ENCODE measurements at places on chromosomes 2 and 18. TPM values are rescaled to one million over a fixed set of nuclear protein-coding genes. Genes with fewer than 3 reads are reported as not detected.

GRCh38 chr2:149572102-149572953 lies 15.2 kb downstream of the MMADHC start:
- H3K4me1 ChIP-seq, result no peaks in the 10 kb centered on the region
- H3K36me3 ChIP-seq, result peaks cover 100% of the 10 kb centered on the region
- no peaks in the 10 kb centered on the region for H3K27me3 ChIP-seq
- DNase-seq, result no peak
- H3K4me3 ChIP-seq, result no peak overlapping the region

GRCh38 chr2:147845411-147845971 lies 662 bp downstream of the ACVR2A start:
- peaks cover 43% of the 10 kb centered on the region for H3K4me1 ChIP-seq
- peak overlapping the region; percentile 91 for H3K27ac ChIP-seq
- H3K27me3 ChIP-seq, result peaks cover 11% of the 10 kb centered on the region
- no peak for DNase-seq
- H3K4me3 ChIP-seq, result peak overlapping the region; percentile 56
- no peaks in the 10 kb centered on the region for H3K36me3 ChIP-seq

DNA sequence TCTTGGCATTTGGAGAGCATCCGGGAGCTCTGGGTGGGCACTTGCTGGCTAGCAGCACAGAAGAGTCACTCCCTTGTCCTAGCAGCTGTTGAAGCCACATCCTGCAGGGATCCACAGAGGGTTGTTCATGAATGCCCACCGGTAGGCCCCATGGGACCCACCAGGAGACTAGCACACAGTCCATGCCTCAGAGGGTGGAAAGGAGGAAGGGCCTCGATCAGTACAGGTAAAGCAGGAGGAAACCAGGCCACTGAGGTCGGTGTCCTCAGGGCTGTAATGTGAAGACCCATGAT lies 205.8 kb downstream of the SEPTIN10 start:
- no peak overlapping the region for H3K27ac ChIP-seq
- no peaks in the 10 kb centered on the region for H3K36me3 ChIP-seq
- H3K27me3 ChIP-seq, result no peaks in the 10 kb centered on the region
- DNase-seq, result no peak

GRCh38 chr2:105813405-105813804 lies 68.7 kb downstream of the NCK2 start:
- DNase-seq, result no peak
- H3K27me3 ChIP-seq, result no peaks in the 10 kb centered on the region
- peaks cover 9% of the 10 kb centered on the region for H3K4me1 ChIP-seq
- H3K27ac ChIP-seq, result no peak overlapping the region
- no peak overlapping the region for H3K4me3 ChIP-seq

DNA sequence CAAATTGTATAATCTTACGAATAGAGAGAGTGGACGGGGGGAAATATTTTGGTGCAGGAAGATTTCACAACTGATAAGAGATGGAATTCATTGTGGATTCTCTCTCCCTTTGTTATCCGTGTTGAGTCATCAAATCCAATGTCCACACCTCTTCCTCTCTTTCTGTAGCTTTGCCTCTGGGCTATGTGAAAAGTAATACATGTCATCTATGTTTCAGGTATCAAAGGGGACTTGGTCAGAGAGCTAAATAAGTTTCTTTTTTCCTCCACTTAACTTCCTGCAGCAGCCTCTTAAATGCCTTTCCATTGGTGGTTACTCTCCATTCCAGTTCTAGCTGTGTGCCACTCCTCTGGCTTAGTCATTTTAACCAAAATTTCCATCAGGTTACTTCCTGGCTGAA lies 169.3 kb upstream of the NXPH2 start:
- H3K4me3 ChIP-seq, result no peak overlapping the region
- no peak for DNase-seq
- no peaks in the 10 kb centered on the region for H3K27me3 ChIP-seq
- no peaks in the 10 kb centered on the region for H3K36me3 ChIP-seq
- H3K27ac ChIP-seq, result no peak overlapping the region
- H3K4me1 ChIP-seq, result no peaks in the 10 kb centered on the region

GRCh38 chr2:207067473-207067872 lies 98.3 kb downstream of the KLF7 start:
- DNase-seq, result no peak
- no peaks in the 10 kb centered on the region for H3K36me3 ChIP-seq
- H3K27ac ChIP-seq, result peak overlapping the region; percentile 19
- no peak overlapping the region for H3K4me3 ChIP-seq

- no peak overlapping the region for H3K27ac ChIP-seq
- no peaks in the 10 kb centered on the region for H3K27me3 ChIP-seq
- DNase-seq, result no peak
Observed at GRCh38 chr2:231207734-231208133, 9.3 kb downstream of the ARMC9 start.

DNA sequence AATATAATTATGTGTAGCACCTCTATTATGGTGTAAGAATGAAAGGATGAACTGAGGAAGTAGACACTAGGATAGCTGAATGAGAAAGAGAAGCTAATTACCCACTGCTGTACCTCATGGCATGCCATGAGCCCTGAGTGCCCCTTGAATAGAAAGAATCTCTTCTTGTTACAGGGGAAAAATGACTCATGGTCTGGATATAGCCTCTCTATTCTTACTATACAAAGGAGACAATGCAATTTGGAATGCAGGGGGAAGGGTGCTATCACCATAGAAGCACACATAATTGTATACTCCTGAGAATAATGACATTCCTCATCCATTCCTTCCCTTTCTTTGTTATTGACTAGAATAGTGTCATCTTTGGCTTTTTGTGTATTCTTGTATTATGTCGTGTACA lies 385.2 kb downstream of the CDH7 start:
- H3K27me3 ChIP-seq, result no peaks in the 10 kb centered on the region
- no peak overlapping the region for H3K27ac ChIP-seq
- H3K4me3 ChIP-seq, result no peak overlapping the region
- no peaks in the 10 kb centered on the region for H3K4me1 ChIP-seq

GRCh38 chr18:25360301-25360899 lies 8.4 kb upstream of the ZNF521 start:
- no peaks in the 10 kb centered on the region for H3K4me1 ChIP-seq
- no peaks in the 10 kb centered on the region for H3K27me3 ChIP-seq
- no peak overlapping the region for H3K4me3 ChIP-seq
- no peak for DNase-seq
- no peak overlapping the region for H3K27ac ChIP-seq
- H3K36me3 ChIP-seq, result no peaks in the 10 kb centered on the region

GRCh38 chr2:186486651-186487647 lies 889 bp downstream of the ZC3H15 start:
- H3K27me3 ChIP-seq, result no peaks in the 10 kb centered on the region
- no peaks in the 10 kb centered on the region for H3K36me3 ChIP-seq
- H3K27ac ChIP-seq, result peak overlapping the region; percentile 92
- DNase-seq, result no peak
- peaks cover 77% of the 10 kb centered on the region for H3K4me1 ChIP-seq
- H3K4me3 ChIP-seq, result peak overlapping the region; percentile 97

DNA sequence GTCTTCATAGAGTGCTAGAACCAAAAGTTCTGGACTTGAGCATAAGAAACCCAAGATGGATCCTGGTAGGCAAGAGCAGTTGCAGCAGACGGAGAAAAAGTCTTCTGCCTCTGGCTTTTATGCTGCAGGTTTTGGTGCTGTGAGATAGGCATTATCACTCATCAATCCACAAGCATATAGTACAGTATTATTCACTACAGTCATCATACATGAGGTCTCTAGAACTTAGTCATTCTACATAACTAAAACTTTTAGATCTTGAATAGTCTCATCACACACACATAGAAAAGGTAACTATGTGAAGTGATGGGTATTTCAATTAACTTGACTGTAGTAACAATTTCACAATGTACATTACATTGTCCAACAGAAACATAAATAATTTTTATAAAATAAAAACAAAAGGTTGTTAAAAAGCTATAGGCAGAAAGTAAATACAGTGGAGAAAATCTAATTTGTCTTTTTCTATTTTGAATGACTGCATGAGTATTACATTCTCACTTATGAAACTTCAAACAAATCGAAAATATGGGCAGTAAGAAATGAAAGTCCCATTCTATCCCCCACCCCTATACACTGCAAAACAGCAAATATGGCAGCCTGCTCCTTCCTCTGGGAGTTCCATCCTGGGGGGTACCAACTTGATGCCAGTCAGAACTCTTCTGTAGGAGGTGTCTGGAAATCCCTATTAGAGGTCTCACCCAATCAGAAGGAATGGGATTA lies 534.3 kb upstream of the ACVR2A start:
- no peak overlapping the region for H3K4me3 ChIP-seq
- no peak overlapping the region for H3K27ac ChIP-seq
- no peaks in the 10 kb centered on the region for H3K4me1 ChIP-seq
- DNase-seq, result no peak

DNA sequence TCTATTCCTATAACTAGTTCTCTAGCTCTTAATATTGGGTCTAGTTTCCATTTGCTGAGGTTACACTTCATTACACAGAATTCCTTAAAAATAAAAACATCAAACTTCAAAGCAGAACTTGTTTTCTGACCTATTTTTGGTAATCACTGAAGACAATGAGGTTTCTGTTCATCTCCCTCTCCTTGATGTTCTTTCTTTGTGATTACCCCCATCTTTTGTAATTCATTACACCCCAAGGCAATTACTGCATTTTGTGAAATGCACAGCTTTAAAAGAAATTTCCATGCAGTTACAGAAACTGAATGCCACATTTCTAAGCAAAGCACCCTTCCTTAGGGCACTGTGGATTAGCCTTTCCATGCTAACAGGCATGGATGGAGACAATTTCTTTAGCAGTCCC lies 363.2 kb upstream of the RND3 start:
- H3K4me1 ChIP-seq, result no peaks in the 10 kb centered on the region
- no peaks in the 10 kb centered on the region for H3K27me3 ChIP-seq
- H3K36me3 ChIP-seq, result no peaks in the 10 kb centered on the region
- H3K4me3 ChIP-seq, result no peak overlapping the region
- H3K27ac ChIP-seq, result no peak overlapping the region
- DNase-seq, result no peak

- H3K27me3 ChIP-seq, result no peaks in the 10 kb centered on the region
- H3K36me3 ChIP-seq, result no peaks in the 10 kb centered on the region
- no peaks in the 10 kb centered on the region for H3K4me1 ChIP-seq
- H3K27ac ChIP-seq, result no peak overlapping the region
Observed at GRCh38 chr2:237319887-237320286, 94.1 kb downstream of the COL6A3 start.

GRCh38 chr2:43174368-43174916 lies 52.0 kb downstream of the ZFP36L2 start:
- peak overlapping the region; percentile 88 for H3K27ac ChIP-seq
- peak; percentile 93 for DNase-seq
- H3K36me3 ChIP-seq, result no peaks in the 10 kb centered on the region
- no peaks in the 10 kb centered on the region for H3K27me3 ChIP-seq
- no peak overlapping the region for H3K4me3 ChIP-seq

DNA sequence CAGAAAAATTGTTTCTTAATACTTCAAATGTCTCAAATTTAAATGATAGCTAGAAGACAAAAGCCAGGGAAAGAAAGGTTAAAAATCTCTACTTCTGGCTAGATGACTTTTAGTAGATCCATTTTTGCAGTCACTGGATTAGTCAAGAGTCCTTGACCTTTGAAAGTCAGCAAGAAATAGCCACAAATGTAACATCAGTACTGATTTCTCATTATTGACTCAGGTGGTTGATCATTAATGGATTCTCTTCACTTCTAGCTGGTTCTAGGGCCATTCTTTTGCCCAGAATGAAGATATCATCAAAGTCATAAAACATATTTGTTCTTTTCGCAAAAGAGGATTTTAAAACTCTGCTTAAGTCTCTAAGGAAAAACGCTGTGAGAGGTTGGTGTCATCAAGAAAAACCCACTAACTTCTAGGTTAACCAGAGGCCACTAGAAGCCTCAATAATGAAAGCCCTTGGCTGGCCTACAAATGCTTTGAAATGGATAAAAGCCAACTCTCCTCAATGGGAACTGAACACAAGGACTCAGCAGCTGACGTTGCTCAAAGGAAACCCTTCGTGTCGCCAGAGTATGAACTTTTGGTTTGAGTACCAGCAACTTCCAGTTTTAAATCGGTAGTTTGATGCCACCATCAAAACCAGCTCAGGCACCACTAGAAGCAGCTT lies 66.3 kb downstream of the IRS1 start:
- H3K27ac ChIP-seq, result no peak overlapping the region
- no peaks in the 10 kb centered on the region for H3K36me3 ChIP-seq
- H3K4me3 ChIP-seq, result no peak overlapping the region
- no peaks in the 10 kb centered on the region for H3K27me3 ChIP-seq

The RSAD2 gene
- total RNA-seq, result 13.3 TPM

The ZNF397 gene
- 50.7 TPM for total RNA-seq

The DPP10 gene
- total RNA-seq, result not detected

The SPR gene
- total RNA-seq, result 22.6 TPM

The CFLAR gene
- total RNA-seq, result 313 TPM

The PLEKHB2 gene
- total RNA-seq, result 63.5 TPM

The MOB1A gene
- 144 TPM for total RNA-seq

The KCNK3 gene
- 2.9 TPM for total RNA-seq

The RAPH1 gene
- 49.9 TPM for total RNA-seq

The IL18RAP gene
- 28.7 TPM for total RNA-seq

The LBX2 gene
- total RNA-seq, result 1.2 TPM
